ENCODE measurements at places on chromosomes 5 and 9.

GRCh38 chr9:1743121-1743960, 271.8 kb upstream of the SMARCA2 start:
- DNase-seq = no peak

DNA sequence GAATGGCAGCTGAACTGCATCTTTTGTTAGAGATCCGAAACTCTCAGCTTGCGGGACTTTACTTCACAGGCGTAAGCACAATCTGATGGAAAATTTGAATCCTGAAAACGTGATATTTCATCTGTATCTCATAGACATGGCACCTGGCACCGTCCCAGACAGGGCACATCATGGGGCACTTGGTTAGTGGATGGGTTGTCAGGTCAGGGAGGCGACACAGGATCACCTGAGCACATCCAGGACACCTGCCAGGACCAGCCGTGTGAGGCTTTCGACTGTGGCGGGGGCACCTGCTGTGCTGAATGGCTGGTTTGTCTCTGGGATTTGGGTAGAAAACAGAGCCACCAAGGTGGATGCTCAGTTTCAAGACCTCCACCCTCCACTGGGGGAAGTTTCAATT, 11.3 kb upstream of the ZFP62 start:
- DNase-seq = no peak

DNA sequence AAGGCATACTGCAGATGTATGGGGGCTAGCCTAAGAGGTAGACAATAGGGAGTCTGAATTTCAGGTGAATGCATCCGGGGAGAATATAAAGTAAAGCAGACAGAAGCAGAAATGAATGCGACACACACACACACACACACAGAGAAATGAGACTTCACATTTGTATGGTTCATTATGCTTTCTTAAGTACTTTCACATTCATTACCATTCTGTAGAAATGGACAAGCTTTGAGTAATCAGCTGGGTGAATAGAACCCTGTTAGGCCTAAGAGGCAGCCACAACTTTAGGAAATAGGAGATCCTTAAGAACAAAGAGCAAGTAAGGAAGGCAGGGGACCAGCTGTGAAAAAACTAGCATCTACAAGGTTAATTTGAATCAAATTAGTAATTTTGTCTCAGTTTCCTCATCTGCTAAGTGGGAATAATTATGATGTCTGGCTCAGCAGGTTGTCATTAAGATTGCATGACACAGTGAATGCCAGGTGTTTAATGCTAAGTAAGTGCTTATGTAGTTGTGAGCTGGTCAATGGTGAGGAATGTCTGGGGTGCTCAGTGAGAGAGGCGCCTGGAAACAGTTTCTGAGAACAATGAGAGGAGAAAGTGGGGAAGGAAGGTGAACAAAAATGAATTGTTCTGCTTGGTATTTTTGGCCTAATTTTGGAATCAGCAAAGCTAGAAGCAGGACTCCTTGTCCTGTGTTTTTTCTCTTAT, 265.8 kb upstream of the CLINT1 start:
- no peak for DNase-seq

- DNase-seq = no peak
Measured at GRCh38 chr5:38071831-38072694, 186.3 kb upstream of the EGFLAM start.

- no peak for DNase-seq
Measured at GRCh38 chr5:120655828-120656435, 191.8 kb downstream of the PRR16 start.

DNA sequence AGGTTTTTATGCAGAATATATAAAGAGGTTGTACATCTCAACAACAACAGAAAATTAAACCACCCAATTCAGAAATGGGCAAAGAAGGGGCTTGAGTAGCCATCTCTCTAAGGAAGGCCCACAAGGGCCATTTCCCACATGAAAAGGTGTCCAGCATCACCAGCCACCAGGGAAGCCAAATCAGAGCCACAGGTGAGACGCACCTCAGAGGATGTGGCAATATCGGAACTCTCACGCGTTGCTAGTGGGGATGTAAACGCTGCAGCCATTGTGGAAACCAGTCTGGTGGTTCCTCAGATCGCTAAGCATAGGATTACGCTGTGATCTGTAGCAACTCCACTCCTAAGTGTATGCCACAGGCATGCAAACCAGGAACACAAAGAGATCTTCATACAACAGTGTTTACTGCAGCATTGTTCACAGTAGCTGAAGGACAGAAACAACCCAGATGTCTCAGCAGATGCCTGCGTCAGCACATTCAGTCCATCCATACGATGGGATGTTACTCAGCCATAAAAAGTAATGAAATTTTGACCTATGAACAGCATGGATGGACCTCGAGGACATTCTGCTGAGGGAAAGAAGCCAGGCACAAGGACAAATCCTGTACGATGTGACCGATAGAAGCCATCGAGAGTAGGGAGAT, 84.3 kb upstream of the CACNA1B start:
- DNase-seq = no peak

Data from NCI-H1417 treated with DMSO at 0.1 percent for 48 hours (cell line).